T-cell (primary cell): ENCODE measurements at places on chromosomes 6 and 20. TPM values are rescaled to one million over a fixed set of nuclear protein-coding genes. Genes with fewer than 3 reads are reported as not detected.

DNA sequence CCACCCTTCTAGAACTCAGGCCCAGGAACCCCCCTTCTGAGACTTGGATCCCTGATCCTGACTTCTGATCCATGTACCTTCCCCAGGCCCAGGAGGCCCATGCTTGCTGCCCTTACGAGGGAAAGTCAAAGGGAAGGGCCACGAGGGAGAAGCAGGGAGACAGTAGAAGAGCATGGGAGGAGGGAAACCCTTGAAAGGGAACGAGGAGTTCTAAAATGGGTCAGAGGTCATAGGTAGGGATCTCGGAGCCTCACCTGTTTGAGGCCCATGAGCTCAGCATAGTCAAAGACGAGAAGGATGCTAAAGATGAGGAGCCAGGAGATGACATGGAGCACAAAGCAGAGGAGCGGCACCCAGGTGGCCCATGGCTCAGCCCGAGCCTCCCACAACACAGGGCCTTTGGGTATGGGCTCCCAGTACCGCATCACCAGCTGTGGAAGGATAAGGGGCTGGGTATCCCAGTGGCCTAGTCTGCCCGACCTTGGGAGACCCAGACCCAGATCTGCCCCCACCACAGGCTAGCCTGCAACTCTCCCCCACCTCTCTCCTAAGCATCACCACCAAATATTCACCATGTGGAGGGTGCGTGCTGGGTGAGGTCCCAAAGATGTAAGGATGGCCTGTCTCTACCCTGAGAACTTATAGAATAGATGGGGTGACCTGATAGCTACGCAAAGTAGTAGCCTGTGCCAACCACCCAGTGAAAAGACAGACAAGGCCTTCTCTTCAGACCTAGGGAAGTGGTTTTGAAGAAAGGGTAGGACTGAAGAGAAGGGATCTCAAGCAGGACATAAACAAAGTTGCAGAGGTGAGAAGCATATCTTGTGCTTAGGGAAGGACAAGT, 1.5 kb downstream of the NRM start:
- H3K27me3 ChIP-seq = no peaks in the 10 kb centered on the region
- peak overlapping the region; percentile 49 for H3K27ac ChIP-seq
- peaks cover 42% of the 10 kb centered on the region for H3K4me1 ChIP-seq
- H3K36me3 ChIP-seq = no peaks in the 10 kb centered on the region
- no peak for DNase-seq
- H3K4me3 ChIP-seq = no peak overlapping the region

Gene GSTA3
- total RNA-seq = not detected

DNA sequence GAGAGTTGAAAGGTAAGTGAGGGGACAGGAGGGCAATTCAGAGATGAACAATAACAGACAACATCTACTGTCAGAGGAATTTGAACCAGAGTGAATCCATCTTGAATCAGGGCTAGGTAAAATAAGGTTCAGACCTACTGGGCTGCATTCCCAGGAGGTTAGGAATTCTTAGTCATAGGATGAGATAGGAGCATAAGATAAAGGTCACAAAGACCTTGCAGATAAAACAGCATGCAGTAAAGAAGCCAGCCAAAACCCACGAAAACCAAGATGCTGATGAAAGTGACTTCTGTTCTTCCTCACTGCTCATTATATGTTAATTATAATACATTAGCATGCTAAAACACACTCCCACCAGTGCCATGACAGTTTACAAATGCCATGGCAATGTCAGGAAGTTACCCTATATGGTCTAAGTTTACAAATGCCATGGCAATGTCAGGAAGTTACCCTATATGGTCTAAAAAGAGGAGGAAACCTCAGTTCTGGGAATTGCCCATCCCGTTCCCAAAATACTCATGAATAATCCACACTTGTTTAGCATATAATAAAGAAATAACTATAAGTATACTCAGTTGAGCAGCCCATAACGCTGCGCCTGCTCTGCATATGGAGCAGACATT, 248.5 kb downstream of the HAO1 start:
- H3K27me3 ChIP-seq = no peaks in the 10 kb centered on the region
- H3K4me1 ChIP-seq = no peaks in the 10 kb centered on the region

- H3K36me3 ChIP-seq = no peaks in the 10 kb centered on the region
- DNase-seq = no peak
- H3K27me3 ChIP-seq = no peaks in the 10 kb centered on the region
Observed at GRCh38 chr20:32585586-32586127, 524 bp upstream of the NOL4L start.

Gene FAM209B
- total RNA-seq = 3.3 TPM

Gene ANGPT4
- not detected for total RNA-seq

- peaks cover 24% of the 10 kb centered on the region for H3K4me1 ChIP-seq
- H3K27me3 ChIP-seq = peaks cover 24% of the 10 kb centered on the region
- DNase-seq = peak; percentile 80
- H3K4me3 ChIP-seq = peak overlapping the region; percentile 75
- no peaks in the 10 kb centered on the region for H3K36me3 ChIP-seq
Observed at GRCh38 chr6:70955441-70956190, 1.2 kb downstream of the B3GAT2 start.

DNA sequence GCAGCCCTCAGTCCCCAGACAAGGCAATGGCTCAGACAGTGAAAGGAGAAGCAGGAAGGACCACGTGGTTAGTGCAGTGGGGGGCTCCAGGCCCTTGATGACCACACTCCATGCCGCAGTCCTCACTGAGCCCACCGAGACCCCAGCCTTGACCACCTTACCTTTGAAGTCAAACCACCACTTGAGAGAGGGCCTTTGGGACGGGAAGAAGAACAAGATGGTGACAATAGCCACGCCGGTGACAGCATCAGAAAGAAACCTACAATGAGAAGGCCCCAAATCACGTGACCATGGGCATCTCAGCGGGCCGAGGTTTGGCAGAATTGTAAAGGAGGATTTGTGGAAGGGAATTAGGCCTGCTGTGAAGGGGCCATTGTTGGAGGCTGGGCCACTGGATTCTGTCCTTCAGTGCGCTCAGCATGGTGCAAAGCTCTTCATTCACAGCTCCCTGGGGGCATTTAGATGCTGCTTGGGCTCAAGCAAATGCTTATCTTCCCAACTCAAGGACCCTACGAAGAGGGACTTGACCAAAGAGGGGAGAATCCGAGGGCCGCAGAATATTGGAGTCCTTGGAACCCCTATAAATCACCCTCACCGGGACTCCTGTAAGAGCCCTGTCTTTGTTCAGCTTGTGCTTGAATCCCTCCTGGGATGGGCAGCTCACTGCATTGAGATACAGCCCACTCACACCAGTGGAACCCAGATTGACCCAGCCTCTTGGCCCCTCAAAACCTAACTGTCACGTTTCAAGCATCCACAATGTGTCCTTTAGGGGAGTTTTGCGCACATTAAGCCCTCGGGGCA, 33.2 kb upstream of the OCSTAMP start:
- peaks cover 2% of the 10 kb centered on the region for H3K27me3 ChIP-seq
- DNase-seq = no peak
- no peaks in the 10 kb centered on the region for H3K4me1 ChIP-seq
- H3K27ac ChIP-seq = no peak overlapping the region
- H3K36me3 ChIP-seq = no peaks in the 10 kb centered on the region
- no peak overlapping the region for H3K4me3 ChIP-seq

- no peaks in the 10 kb centered on the region for H3K27me3 ChIP-seq
- no peak for DNase-seq
- H3K4me1 ChIP-seq = no peaks in the 10 kb centered on the region
- no peak overlapping the region for H3K4me3 ChIP-seq
- H3K27ac ChIP-seq = no peak overlapping the region
Observed at GRCh38 chr6:95186710-95187109, 390.6 kb upstream of the MANEA start.

GRCh38 chr6:140485740-140486449, 1111.4 kb upstream of the CITED2 start:
- no peak overlapping the region for H3K27ac ChIP-seq
- H3K27me3 ChIP-seq = no peaks in the 10 kb centered on the region
- DNase-seq = no peak
- no peaks in the 10 kb centered on the region for H3K4me1 ChIP-seq

- H3K4me3 ChIP-seq = no peak overlapping the region
- H3K27me3 ChIP-seq = no peaks in the 10 kb centered on the region
- H3K4me1 ChIP-seq = no peaks in the 10 kb centered on the region
- no peak for DNase-seq
- H3K36me3 ChIP-seq = no peaks in the 10 kb centered on the region
Observed at GRCh38 chr20:18321316-18321715, 33.0 kb downstream of the ZNF133 start.

Gene FUCA2
- 7.1 TPM for total RNA-seq

DNA sequence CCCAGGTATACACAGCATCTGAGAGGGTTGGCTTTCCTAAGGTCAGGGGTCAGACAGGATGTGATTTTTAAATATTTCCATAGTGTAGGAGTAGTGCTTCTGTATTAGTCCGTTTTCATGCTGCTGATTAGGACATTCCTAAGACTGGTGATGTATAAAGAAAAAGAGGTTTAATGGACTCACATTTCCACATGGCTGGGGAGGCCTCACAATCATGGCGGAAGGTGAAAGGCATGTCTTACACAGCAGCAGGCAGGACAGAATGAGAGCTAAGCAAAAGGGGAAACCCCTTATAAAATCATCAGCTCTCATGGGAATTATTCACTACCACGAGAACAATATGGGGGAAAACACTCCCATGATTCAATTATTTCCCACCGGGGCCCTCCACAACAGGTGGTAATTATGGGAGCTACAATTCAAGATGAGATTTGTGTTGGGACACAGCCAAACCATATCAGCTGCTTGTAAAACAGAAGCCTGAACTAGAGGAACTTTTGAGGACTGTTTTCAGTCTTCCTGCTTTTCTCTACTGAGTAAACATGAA, 91.0 kb upstream of the MEI4 start:
- H3K4me1 ChIP-seq = no peaks in the 10 kb centered on the region
- no peak for DNase-seq
- no peaks in the 10 kb centered on the region for H3K27me3 ChIP-seq
- no peak overlapping the region for H3K4me3 ChIP-seq
- H3K36me3 ChIP-seq = no peaks in the 10 kb centered on the region

DNA sequence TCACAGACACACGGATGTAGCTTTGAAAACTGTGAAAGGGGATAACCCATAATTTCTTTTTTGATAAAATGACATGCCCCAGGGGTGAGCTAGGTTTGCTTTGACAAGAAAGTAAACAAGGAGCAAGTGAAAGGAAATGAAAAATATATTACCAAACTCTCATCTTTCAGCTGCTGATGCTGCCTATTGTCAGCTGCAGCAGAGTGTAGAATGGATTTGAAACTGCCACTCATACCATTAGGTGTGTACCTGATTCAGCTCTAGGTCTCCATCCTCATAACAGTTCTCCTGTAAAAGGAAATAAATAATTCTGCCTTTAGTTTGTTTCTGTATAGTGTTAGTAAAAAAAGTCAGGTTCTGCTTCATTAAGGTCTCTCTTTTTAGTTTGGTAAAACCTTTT, 415.1 kb upstream of the MARCKS start:
- no peaks in the 10 kb centered on the region for H3K4me1 ChIP-seq
- H3K36me3 ChIP-seq = no peaks in the 10 kb centered on the region
- no peak for DNase-seq
- no peaks in the 10 kb centered on the region for H3K27me3 ChIP-seq
- no peak overlapping the region for H3K4me3 ChIP-seq
- no peak overlapping the region for H3K27ac ChIP-seq

DNA sequence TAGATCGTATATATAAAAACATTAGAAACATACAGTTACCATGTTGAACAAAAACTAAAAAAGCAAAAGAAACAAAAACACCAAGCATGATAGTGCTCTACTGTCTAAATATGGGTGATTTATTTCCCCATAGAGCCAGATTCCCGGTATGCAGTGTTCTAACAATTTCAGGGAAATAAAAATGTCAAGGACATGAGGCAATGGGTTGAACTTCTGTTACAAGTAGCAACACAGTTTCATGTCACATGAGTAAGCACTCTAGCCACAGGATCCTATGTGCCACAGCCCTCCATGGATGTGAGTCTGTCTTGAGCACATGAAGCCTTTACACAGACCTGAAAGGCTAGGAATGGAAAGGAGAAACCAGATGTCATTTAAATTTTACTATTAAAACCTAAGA, 96.0 kb downstream of the MAP3K5 start:
- DNase-seq = no peak
- H3K4me1 ChIP-seq = no peaks in the 10 kb centered on the region
- no peaks in the 10 kb centered on the region for H3K36me3 ChIP-seq
- H3K27me3 ChIP-seq = no peaks in the 10 kb centered on the region

Gene GABRR2
- 0.67 TPM for total RNA-seq

- no peaks in the 10 kb centered on the region for H3K4me1 ChIP-seq
- no peaks in the 10 kb centered on the region for H3K36me3 ChIP-seq
- DNase-seq = no peak
- no peak overlapping the region for H3K27ac ChIP-seq
Observed at GRCh38 chr6:169847141-169847674, 95.8 kb downstream of the ERMARD start.

DNA sequence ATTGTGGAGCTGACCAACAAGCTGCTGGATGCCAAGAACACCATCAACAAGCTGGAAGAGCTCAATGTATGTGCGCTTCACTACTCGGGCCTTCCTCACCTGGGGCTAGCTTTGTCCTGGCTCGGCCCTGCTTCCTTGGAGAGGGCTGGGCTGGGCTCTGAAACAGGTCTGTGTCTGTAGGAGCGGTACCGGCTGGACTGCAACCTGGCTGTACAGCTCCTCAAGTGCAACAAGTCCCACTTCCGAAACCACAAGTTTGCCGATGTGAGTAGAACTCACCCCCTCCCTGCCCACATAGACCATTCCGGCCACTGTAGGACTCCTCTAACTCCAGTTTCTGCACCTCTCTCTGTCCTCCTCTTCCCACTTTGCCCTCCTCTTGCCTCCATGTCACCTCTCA, 6.7 kb downstream of the LRRC73 start:
- H3K4me3 ChIP-seq = no peak overlapping the region
- no peaks in the 10 kb centered on the region for H3K27me3 ChIP-seq
- H3K27ac ChIP-seq = no peak overlapping the region
- DNase-seq = no peak

DNA sequence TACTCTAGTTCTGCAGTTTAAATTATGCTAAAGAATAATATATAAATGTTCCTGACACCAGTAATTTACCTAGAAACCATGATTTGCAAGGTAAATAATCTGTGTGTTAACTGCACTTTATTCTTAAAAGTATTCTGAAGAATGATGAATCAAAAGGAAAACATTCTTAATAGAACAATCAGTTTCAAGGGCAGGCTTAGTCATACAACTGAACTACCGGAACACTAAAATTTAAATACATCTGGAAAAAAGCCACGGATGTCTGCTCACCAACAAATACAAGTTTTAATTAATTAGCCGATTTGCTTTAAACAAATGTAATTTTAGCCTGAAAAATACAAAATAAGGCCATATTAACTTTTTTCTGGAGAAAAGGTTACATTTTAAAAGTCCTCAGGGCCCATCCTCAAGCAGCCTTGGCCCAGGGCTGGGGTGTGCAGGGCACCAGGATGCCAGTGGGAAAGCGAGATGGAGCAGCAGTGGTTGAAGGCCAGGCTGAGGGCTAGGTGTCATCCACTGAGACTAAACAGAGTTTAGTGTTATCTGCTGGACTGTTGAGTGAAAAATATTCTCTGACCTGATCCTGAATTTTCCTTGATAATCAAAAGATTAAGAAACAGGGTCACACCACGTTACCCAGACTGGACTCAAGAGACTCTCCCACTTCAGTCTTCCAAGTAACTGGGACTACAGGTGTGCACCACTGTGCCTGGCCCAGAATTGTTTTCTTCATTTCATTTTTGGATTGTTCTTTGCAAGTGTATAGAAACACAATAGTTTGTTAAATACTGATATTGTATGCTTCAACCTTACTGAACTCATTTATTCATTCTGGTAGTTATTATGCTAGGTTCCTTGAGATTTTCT, 88.2 kb upstream of the DST start:
- no peak overlapping the region for H3K27ac ChIP-seq
- H3K27me3 ChIP-seq = no peaks in the 10 kb centered on the region
- no peak overlapping the region for H3K4me3 ChIP-seq
- DNase-seq = no peak
- H3K36me3 ChIP-seq = no peaks in the 10 kb centered on the region
- H3K4me1 ChIP-seq = no peaks in the 10 kb centered on the region

Gene FOXP4
- 9.8 TPM for total RNA-seq
